ENCODE measurements at places on chromosomes 7 and 10.

DNA sequence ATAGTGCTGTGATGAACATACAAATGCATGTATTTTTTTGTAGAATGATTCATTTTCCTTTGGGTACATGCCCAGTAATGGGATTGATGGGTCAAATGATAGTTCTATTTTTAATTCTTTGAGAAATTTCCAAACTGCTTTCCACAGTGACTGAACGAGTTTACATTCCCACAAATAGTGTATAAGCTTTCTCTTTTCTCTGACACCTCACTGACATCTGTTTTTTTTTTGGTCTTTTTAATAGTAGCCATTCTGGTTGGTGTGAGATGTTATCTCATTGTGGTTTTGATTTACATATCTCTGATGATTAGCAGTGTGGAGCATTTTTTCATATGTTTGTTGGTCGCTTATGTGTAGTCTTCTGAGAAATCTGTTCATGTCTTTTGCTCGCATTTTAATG is 195.0 kb upstream of the AGK start:
- DNase-seq = no peak

DNA sequence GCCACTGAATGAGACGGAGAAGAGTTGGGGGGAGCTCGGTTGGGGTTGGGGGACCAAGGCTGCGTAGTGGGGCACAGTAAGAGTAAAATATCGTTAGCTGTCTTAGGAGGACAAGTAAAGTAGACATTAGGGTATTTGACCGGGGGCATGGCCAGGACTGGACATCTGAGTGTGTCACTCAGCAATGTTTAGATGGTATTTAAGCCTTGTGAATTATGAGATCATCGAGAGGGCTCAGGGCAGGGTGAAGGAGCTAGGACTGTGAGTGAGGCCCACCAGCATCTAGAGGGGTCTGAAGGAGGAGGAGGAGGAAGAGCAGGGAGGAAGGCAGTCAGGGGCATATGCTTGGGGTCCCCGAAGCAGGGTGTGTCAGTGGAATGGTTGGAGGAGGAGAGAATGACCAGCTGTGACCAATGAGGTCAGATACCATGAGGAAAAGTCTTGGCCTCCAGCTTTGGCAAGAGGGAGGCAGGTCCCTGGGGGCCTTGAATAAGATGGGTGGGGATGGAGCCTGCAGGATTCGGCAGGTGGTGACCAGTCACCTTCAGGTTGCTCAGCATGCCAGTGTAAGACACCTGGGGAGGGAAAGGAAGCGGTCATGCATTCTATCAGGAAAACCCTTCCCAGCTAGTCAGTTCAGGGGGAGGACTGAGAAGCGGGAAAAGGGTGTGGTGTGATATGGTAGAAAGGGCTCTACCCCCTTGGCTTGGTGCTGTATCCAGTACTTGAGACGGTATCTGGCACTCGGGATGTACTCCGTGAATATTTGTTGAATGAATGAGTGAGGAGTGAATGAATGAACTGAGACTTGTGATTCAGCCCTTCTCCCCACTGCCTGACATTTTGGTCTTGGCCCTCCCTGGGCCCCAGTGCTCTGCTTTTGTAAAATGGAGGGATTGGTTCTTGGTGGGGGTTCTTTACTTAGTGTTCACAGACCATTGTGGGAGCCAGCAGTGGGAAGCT is 34.8 kb upstream of the SH2D4B start:
- DNase-seq = no peak

GRCh38 chr7:38291650-38292049 is 18.2 kb upstream of the TARP start:
- DNase-seq = no peak

DNA sequence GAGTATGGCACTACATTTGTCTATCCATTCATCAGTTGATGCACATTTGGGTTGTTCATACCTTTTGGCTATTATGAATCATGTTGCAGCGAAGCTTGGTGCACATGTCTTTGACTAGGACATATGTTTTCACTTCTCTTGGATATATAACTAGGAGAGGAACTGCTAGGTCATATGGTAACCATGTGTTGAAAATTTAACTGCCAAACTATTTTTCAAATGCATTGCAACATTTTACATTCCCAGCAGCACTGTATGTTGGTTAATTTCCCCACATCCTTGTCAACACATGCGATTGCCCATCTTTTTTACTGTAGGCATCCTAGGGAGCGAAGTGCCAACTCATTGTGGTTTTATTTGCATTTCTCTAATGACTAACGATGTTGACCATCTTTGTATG is 183.4 kb downstream of the PRKCQ start:
- DNase-seq = no peak

DNA sequence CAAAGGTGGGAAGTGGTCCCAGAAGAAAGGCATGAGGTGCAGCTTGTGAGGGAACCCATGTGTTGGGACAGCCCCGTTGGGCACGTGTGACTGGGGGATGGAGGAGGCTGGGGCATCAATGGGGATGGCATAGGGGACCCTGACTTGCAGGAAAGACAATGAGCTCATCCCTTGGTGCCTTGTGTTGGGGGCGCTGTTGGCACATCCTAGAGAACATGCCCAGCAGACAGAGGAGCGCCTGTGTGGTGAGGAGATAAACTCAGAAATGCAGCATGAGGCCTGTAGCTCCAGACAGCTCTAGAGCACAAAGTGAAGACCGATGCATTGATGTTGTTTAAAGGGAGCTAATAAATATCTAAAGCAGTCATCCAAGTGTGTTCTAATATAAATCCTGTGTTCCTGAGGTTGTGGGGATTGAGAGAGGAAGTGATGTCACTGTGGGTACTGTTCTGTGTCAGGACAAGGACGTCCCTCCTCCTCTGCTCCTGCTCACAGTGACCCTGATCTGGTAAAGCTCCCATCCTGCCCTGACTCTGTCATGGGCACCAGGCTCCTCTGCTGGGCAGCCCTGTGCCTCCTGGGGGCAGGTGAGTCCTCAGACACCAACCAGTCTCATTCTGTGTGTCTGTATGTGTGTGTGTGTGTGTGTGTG is 126.1 kb upstream of the PRSS58 start:
- DNase-seq = no peak

- DNase-seq = no peak
These were observed 55.1 kb downstream of the KCTD7 start for GRCh38 chr7:66683770-66684123.

GRCh38 chr7:12884033-12884432 is 196.6 kb downstream of the ARL4A start:
- no peak for DNase-seq

- no peak for DNase-seq
These were observed 169.3 kb upstream of the AGK start for GRCh38 chr7:141381794-141382427.

DNA sequence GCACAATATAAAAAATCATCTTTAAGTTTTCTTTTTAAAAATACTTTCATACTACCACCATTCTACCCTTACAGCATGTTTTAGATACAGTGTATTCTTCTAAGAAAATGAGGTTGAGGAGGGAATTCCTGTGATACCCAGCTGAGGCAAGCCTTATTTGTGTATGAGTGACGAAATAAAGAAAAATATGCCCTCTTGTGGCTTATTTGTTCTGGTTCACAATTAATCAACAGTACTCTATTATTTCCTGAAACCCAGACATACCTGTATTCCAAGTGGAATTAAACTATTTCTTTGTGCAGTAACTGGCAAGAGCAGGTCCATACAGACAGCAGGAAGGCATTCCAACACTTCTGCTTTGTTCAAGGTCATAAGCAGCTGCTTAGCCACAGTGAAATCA is 4.5 kb upstream of the SEMA3D start:
- DNase-seq = peak; percentile 23

GRCh38 chr10:119762805-119763798 is 37.3 kb downstream of the INPP5F start:
- no peak for DNase-seq

DNA sequence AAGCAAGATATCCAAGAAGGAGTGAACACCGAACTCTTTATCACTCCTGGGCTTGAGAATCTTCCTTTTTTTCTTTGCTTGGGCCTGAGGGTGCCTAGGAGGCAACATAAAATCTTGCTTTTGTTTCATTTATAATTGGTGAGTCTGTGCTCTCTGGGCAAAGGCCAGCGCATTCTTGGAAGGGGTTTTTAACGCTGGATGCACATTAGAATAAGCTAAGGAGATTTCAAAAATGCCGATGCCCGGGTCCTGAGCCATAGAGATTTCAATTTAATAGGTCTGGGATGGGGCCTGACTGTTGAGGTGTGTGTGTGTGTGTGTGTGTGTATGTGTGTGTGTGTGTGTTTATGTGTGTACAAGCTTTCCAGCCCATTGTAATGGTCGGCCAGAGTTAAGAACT is 62.0 kb upstream of the SORCS3 start:
- DNase-seq = no peak

DNA sequence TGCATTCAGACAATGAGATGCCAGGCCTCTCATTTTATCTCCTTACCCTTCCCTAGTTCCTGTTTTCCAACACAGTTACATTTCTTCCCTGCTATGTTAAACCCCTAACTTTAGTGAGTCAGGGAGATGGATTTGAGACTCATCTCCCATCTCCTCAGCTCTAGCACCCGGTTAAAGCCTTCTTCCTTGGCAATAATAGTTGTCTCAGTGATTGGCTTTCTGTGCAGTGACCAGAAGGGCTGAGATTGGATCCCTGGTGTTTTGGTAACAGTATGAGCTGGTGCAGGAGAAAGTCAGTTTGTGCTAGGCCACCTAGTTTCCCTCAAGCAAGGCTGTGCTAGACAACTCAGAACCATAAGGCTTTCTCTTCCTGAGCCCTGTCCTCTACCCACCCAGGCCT is 212.5 kb downstream of the SORCS1 start:
- no peak for DNase-seq

Measured in mesendoderm (in vitro differentiated cells).